ENCODE measurements at places on chromosomes 11 and 22.

- DNase-seq, result no peak
Observed at GRCh38 chr11:115623021-115623451, 118.8 kb upstream of the CADM1 start.

GRCh38 chr11:123116486-123116885, 54.5 kb upstream of the HSPA8 start:
- no peak for DNase-seq

GRCh38 chr11:86488553-86488952, 113.9 kb downstream of the CCDC81 start:
- no peak for DNase-seq

- DNase-seq, result no peak
Observed at GRCh38 chr22:49892226-49892899, 25.9 kb downstream of the ALG12 start.

GRCh38 chr22:38925571-38926041, 31.8 kb upstream of the APOBEC3A start:
- DNase-seq, result no peak

DNA sequence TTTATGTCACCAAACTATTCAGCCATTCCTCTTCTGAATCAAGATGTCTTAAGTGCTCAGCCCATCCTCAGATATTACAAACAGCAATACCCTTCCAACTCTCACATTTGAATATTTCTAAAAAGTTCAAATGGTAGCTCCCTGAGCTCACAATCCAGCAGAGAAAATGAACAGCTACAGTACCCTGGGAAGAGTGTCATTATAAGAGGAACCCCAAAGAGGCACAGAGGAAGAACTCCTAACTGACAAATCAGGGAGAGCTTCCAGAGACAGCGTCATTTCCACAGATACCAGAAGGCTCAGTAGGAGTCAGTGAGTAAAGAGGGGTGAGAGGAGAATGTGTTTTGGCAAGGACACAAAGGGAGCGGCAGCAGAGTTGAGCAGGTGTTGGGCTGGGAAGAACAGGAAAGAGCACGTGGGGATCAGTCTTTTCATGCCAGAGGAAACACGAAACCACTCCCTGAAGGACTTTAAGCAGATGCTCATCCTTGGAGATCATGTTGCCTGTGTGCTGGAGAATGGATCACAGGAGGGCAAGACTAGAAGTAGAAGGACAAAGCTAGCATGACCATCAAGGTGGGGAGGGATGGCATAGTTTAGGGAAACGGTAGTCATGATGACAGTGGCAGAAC, 4.3 kb downstream of the CLTCL1 start:
- no peak for DNase-seq

GRCh38 chr11:124748481-124749343, 3.3 kb downstream of the VSIG2 start:
- peak; percentile 43 for DNase-seq

- no peak for DNase-seq
Observed at GRCh38 chr11:71948314-71949027, 19.6 kb downstream of the RNF121 start.

GRCh38 chr11:7858006-7858405, 61.3 kb upstream of the OR5P2 start:
- DNase-seq, result no peak

DNA sequence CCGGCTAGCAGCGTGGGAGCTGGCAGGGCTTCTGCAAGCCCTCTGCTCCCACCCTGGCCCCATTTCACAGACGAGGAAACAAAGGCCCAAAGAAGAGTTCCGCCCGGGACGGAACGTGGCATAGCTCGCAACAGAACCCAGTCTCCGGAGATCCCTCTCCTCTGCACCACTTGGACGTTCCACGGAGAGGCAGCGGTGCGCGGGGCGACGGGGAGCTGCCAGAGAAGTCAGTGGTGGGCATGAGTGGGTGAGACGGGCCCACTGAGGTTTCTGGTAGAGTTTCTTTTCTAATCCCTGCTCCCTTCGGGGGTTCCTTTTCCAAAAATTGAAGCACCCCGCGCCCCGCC, 554 bp upstream of the NECTIN1 start:
- DNase-seq, result no peak

DNA sequence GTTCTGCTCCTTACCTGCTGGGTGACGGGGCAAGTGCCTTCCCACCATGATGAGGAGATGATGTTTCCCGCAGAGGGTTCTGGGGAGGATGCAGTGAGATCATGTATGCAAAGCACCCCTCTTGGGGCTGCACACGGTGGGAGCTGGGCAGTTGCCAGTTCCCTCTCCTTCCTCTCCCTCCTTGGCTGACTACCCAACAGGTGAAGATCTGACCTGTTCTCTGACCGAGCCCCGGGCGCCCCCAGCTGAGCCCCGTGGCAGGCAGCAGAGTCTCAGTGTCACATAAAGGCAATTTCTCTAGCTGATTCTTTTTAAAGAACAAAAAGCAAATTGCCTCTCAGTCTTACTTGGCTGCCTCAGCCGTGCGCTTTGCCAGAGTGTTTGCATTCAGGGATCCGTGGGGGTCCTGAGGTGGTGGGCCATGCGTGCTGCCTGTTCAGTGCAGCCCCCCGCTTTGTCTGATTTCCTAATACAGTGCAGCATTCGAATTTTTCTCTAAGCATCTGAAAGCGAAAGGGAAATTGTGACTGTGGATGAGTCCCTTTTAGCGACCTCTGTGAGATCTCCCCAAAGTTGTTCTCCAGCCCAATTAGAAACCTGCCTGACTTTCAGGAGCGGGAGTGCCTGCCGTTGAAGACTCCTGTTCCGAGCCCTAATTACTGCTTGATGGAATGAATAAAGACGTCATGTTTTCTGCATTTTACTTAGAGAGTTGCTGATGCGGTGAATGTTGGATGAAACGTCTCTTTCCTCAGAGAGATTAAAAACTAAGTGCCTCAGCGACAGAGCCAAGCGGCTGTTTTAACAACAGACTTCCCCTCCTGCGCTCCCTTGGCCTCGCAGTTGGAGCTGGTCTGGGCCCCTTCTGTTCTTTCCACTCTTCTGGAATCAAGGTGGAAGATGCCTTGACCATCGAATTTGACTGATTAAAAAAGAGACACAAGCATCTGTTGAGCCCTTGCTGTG, 86.0 kb downstream of the GRIK4 start:
- DNase-seq, result no peak

DNA sequence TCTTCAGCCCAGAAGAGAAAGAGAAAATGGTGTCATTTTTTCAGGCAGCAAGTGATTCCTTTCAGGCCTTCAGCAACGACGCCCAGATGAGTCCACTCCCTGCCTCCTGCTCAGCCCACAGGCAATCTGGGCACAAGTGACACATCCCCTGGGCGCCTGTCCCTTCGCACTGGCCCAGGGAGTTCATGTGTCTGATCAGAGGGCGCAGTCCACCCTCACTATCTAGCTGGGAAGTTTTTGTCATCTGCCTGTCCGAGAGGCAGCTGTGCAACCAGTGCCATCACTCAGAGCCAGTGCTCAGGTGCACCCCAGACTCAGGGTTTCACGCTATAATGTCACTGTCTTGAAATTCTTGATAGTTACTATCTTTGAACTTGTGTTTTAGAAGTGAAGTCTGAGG, 1.4 kb upstream of the KCNQ1OT1 start:
- no peak for DNase-seq

- no peak for DNase-seq
Observed at GRCh38 chr11:89182773-89183518, 5.3 kb downstream of the TYR start.

- no peak for DNase-seq
Observed at GRCh38 chr22:20645954-20646353, 128.0 kb upstream of the SERPIND1 start.

- DNase-seq, result no peak
Observed at GRCh38 chr22:27715106-27715505, 86.5 kb downstream of the MN1 start.

- no peak for DNase-seq
Observed at GRCh38 chr11:32940865-32941264, 48.3 kb downstream of the QSER1 start.

GRCh38 chr11:129248618-129249017, 56.5 kb upstream of the ARHGAP32 start:
- DNase-seq, result no peak

DNA sequence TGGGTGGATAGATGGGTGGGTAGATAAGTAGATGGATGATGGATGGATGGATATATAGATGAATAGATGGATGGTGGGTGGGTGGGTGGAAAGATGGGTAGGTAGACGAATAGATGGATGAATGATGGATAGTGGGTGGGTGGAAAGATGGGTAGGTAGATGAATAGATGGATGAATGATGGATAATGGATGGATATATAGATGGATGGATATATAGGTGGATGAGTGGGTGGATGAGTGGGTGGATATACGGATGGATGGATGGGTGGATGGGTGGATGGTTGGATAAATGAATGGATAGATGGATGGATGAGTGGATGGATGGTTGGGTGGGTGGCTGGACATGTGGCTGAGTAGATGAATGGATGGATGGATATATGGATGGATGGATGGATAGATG, 53.1 kb upstream of the THY1 start:
- DNase-seq, result no peak

- no peak for DNase-seq
Observed at GRCh38 chr11:68122936-68123539, 1.9 kb upstream of the CHKA start.

DNA sequence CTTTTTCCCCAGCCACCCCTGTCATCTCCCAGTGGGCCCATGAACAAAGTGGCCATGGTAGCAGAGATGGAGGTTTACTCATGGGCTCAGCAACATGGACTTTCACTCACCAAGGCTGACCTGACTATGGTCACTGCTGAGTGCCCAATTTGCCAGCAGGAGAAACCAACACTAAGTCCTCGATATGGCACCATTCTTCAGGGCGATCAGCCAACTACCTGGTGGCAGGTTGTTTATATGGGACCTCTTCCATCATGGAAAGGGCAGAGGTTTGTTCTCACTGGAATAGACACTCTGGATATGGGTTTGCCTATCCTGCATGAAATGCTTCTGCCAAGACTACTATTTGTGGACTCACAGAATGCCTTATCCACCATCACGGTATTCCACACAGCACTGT, 1009.1 kb downstream of the NTM start:
- no peak for DNase-seq

DNA sequence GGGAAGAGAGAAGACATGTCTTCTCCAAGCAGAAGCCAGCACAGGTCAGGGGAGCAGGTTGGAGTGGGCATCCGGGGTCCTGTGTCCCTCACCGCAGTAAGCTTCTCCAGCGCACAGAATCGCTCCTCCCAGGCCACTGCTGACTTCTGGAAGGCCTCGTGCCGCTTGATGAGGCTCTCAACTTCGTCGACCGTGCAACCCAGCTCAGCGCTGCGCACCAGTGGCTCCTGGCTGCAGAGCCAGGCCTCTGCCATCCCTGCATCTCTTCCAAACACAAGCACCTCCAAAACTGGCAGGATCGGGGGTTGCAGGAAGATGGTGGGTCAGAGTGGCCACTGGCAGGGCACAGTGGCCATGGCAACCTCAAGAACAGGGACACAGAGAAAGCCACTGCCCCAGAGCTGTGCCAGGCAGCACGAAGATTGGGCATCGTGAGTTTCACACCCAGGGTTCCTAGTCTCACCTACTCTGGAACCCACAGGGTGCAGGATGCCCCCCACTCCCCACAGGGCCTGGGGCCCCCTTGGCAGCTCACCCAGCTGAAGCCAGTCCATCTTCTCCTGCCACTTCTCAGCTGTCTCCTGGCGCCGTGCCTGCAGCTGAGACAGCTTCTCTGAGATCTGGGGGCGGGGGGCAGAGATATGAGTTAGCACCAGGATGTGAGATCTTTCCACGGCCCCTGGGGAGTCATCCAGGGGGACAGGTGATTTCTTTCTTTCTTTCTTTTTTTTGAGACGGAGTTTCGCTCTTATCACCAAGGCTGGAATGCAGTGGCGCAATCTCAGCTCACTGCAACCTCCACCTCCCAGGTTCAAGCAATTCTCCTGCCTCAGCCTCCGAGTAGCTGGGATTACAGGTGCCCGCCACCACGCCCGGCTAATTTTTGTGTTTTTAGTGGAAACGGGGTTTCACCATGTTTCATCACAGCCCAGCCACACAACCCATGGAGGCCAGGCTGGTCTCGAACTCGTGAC, 11.2 kb upstream of the RBM4B start:
- DNase-seq, result no peak

DNA sequence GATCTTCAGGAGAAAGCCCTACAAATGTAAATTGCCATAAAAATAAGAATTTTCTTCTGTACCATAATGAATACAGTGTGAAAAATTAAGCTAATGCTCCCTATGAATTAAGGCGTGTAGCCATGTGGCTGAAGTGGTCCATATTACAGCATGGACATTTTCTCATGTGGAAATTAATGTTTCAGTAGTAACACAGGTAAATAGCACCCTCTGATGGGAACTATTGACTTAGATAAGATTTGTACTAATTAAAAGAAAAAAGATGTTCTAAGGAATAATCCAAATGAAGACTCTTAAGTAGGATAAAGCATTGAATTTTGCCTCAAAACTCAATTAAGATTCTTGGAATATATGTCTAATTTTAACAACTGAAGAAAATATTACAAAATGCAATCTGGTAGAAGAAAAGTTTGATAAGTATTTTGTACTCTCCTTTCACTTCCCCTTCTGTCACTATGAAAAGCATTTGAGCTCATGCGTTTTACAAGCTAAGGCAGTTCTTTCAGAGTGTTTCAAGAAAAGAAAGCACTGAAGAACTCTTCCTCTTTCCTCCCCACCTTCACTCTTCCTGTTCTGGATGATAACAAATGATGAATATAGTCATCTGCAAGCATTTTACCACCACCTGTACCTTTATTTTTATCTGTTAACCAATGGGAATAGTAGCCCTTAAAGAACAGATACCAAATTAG, 9.9 kb upstream of the OR8D2 start:
- peak; percentile 78 for DNase-seq

DNA sequence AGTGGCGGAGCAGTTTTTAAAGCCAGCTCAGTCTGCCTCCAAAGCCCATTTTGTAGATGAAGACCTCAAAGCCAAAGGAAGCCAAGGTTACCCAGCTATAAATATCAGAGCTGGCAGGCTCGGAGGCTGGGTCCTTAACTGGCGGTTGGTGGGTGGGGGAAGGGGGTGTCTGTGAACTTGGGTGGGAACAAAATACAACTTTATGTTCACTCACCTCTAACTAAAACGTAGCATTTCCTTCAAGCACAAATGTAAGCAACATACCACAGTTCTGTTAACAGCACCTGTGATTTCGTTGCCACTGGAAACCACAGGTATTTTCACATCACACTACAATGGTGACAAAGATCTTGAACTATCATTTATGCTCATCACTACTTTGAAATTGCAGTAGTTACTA, 99.7 kb upstream of the SYT13 start:
- no peak for DNase-seq

GRCh38 chr22:38572065-38572464, 2.1 kb upstream of the DMC1 start:
- peak; percentile 56 for DNase-seq

DNA sequence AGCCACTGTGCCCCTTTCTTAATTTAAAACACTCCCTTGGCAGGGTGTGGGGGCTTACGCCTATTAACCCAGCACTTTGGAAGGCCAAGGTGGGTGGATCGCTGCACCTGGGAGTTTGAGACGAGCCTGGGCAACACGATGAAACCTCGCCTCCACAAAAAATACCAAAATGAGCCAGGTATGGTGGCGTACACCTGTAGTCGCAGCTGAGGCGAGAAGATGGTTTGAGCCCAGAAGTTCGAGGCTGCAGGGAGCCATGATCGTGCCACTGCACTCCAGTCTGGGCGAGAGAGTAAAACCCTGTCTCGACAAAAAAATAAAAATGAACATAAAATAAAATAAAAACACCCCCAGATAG, 45.0 kb downstream of the LINC01488 start:
- no peak for DNase-seq

- peak; percentile 56 for DNase-seq
Observed at GRCh38 chr11:12024254-12024926, 16.0 kb upstream of the DKK3 start.

All from inflammatory macrophage (primary cell).